ENCODE measurements at places on chromosomes 3 and 15.
A peak's percentile ranks its signal among the peaks of the same experiment; 100 is the strongest.

DNA sequence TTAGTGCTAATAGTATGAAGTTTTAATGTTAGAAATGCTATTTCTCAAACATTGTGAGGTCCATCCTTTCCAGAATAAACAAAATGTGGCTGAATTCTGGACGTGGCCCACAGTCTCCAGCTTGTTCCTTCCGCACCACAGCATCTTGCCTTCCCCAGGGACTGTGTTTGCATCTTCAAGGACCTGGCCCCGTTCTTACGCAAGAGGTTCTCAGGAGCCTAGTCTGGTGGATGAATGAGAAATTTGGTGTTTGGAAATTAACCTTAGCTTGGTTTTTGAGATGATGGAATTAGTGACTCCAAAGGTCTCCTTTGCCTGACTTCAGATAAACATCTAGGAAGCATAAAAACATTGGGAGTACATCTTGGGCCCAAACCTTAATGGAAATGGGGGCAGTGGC, 18.1 kb downstream of the SYNPR start:
- no peak for DNase-seq

- DNase-seq: peak; percentile 66
Observed at GRCh38 chr15:52780172-52780980, 9.8 kb downstream of the ONECUT1 start.

GRCh38 chr15:81029414-81030300, 28.9 kb downstream of the TLNRD1 start:
- DNase-seq: no peak

DNA sequence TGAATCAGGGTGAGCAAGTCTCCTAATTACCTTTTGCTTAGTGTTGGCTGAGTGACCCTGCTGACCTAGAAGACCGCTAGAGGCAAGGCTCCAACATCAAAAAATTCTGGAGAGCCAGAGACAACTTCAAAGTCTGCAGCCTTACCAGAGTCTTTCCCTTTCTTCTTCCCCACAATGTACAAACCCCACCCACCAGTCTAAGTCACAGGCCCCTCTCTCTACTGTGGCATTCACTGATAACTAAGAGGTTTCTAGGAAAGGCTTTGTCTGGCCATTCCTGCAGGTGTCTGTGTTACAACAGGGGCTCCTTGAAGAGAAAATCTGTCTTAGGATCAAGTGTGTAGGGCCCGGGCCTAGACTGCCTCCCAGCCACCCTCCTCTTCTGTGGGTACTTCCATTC, 525 bp downstream of the MYH15 start:
- no peak for DNase-seq

GRCh38 chr3:178112134-178112533, 424.1 kb upstream of the KCNMB2 start:
- no peak for DNase-seq

All from CD4-positive, alpha-beta T cell treated with Interleukin-4 for 4 hours (primary cell).